Epithelial cell of proximal tubule (primary cell): ENCODE measurements at places on chromosomes 11 and 22. TPM values are rescaled to one million over a fixed set of nuclear protein-coding genes. Genes with fewer than 3 reads are reported as not detected.

Gene LIMK2
- 26.5 and 30.5 TPM in 2 replicates for total RNA-seq

Gene FOLR2
- not detected in 2 replicates for total RNA-seq

- DNase-seq, result no peak
Measured at GRCh38 chr11:74749127-74749964, 697 bp downstream of the RNF169 start.

Gene HBE1
- total RNA-seq, result not detected in 2 replicates

GRCh38 chr11:69131644-69132300 lies 24.0 kb upstream of the SMIM38 start:
- peak; percentile 31 for DNase-seq

Gene GATD1
- 32.6 and 68.8 TPM in 2 replicates for total RNA-seq

- DNase-seq, result no peak
Measured at GRCh38 chr11:124198897-124199296, 15.8 kb downstream of the OR10D3 start.

Gene LIF
- total RNA-seq, result 48.7 and 49.8 TPM in 2 replicates

Gene CSTF3
- total RNA-seq, result 30.0 and 45.1 TPM in 2 replicates

- DNase-seq, result no peak
Measured at GRCh38 chr22:25658633-25659032, 83.4 kb upstream of the MYO18B start.

Gene BTBD18
- total RNA-seq, result not detected in 2 replicates

GRCh38 chr11:68315171-68315920 lies 3.0 kb downstream of the LRP5 start:
- DNase-seq, result no peak

Gene LRRC10B
- total RNA-seq, result 0.36 TPM in 1 of 2 replicates, not detected in the other

- no peak for DNase-seq
Measured at GRCh38 chr11:35257281-35257680, 118.3 kb downstream of the CD44 start.

DNA sequence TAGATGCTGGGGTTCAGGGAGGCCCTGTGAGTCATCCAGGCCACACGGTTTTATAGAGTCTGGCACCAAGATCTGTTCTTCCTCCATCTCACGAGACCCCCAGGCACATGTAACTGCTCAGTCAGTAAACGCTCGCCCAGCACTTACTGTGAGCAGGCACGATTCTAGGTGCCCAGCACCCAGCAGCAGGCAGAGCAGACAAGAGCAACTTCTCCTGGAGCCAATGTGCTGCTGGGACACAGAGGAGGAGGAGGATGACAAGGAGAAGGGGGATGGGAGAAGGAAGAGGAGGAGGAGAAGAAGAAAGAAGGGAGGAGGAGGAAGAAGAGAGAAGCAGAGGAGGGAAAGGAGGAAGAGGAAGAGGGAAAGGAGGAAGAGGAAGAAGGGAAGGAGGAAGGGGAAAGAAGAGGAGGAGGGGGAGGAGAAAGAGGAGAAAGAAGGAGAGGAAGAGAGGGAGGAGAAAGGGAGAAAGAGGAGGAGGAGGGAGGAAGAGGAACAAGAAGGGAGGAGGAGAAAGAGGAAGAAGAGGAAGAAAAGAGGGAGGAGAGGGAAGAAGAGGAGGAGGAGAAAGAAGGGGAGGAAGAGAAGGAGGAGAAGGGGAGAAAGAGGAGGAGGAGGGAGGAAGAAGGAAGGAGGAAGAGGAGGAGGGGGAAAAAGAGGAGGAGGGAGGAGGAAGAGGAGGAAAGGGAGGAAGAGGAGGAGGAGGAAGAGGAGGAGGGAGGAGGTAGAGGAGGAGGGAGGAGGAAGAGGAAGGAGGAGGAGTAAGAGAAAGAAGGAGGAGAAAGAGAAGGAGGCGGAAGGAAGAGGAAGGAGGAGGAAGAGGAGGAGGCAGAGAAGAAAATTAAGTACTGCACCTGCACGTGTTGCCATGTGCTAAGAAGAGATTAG lies 77.6 kb upstream of the RTL6 start:
- DNase-seq, result no peak

Gene MMP1
- total RNA-seq, result 2.7 and 3.8 TPM in 2 replicates

DNA sequence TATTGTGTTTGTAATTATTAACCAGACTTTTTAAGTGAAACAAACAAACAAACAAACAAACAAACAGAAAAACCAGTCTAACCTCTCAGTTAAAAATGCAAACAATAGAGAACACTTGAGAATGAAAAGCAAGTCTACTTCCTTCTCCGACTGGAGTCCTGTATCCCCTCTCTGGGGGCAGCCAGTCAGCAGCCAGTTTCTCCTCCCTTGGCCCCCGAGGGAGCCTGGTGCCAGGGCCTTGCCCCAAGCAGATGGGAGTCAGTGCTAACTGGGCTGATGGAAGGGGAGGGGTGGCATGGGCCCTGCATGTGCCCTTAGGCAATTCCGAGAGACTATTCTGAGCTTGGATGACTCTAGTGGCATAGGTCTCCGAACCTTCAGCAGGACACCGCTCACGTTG lies 137.2 kb downstream of the GRIK4 start:
- no peak for DNase-seq
